ENCODE measurements at places on chromosomes 12 and 14.

- no peak for DNase-seq
Observed at GRCh38 chr12:13082861-13083260, 20.6 kb downstream of the GSG1 start.

DNA sequence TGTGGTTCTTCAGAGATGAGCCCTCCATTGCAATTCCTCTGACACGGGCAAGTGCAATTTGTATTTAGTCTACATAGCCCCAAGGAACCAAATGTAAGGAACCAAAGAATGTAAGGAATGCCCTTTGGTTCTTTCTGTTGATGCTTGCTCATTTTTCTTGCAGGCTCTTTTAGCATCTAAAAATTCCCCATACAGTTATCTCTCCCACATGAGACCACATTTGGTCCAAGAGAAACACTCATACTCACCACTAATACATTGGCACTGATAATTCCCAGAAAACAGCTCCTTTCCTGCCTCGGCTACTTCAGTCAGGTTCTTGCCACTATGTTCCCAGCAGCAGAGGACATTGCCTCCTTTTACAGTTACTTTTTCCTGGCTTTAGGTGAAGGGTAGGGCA is 332.6 kb downstream of the AEBP2 start:
- DNase-seq: no peak

DNA sequence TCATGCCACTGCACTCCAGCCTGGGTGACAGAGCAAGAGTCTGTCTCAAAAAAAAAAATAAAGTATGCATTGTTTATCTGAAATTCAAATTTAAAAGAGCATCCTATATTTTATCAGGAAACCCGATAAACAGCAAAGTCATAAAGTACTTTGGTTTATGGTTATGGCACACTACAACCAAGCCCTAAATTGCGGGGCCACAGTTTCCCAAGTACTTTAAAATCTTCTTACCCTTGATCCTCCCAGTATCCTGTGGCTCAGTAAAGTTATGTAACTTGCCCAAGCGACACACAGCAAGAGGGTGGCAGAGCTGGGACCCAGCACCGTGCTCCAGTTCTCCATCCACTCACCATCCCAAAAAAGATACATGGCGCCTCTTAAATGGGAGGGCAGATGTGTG is 35.2 kb downstream of the KSR2 start:
- no peak for DNase-seq

DNA sequence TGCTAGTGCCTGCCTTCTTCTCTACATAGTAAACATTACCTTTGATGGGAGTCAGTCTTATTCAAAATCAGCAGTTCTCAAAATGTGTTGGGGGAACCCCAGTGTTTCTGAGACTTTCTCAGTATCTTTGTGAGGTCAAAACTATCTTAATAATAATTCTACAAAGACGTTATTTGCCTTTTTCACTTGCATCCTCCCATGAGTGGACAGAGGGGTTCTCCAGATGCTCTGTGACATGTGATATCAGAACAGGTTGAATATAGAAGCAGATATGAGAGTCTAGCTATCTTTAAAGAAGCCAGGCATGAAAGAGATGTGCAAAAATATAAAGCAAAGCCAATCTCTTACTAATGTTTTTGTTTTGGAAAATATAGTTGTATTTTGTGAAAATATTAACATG is 144.7 kb downstream of the KTN1 start:
- no peak for DNase-seq

DNA sequence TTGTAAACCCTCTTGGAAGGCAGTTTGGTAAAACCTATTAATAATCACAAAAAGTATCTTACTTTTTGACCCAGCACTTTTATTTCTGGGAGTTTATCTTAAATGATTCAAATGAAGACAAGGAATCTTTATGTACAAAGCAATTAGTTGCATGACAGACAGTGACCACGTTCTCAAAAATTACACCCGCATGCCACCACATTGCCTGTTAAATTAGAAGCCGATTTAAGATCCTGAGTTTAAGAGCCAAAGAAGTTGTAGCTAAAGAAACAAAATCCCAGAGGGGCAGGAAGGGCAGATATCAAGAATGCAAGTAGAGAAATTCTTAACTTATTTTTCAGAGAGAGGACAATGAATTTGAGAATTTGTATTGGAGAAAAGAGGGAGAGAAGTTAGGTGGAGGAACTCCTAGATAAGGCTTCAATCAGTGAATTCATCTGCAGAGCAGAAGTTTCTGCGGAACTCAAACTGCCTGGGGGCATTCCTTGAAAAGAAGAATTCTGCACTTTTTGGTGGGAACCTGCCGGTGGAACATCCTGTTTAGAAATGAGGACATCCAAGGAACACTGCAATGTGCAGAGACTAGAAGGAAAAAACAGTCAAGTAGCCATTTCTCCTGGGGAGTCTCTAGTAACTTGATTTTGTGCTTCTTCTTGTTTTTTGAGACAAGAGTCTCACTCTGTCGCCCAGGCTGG is 1.1 kb upstream of the RIOX1 start:
- DNase-seq: no peak

DNA sequence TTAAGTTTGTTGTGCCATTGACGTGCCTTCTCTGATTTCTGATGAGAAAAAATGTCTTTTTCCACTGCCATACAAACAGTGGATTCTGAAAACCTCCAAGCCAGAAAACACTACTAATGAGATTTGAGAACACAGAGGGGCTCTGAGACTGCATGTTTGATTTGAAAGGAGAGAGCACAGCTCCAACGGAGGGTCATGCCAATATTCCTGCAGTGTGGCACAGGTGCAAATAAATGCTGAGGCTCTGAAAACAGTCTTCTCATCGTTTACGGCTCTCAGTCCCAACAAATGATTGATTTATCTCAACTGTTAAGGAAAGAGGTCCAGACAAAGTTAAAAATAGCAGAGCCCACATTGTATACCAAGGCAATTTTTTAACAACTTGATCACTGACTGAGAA is 128.7 kb downstream of the KCNH5 start:
- no peak for DNase-seq

DNA sequence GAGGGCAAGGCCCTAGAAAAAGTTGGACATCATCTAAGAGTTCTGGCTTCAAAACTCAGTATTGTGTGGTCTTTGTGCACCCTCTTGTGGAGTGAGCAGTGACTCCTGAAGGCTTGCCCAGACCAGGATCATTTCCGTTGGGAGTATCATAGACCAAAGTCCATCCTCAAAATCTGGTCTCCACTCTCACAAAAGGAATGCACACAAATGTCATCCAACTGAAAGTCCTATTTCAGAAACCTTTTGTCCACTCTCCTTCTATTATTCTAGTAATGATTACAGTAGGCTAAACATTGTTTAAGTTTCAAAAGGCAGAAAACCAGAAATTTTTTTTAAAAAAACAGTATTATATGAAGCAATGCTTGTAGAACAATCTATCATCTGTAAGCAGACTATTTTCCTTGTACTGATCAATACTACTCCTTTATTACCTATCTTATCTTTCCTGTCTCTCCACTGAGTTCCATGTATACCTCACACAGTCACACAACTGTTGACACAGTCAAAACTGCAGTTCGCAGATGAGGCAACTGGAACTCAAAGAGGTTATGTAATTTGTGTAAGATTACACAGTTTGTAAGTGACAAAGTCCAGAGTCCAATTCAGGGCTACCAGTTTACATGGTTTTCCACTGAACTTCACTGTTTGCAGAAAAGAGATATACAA is 41.4 kb downstream of the COX16 start:
- no peak for DNase-seq

DNA sequence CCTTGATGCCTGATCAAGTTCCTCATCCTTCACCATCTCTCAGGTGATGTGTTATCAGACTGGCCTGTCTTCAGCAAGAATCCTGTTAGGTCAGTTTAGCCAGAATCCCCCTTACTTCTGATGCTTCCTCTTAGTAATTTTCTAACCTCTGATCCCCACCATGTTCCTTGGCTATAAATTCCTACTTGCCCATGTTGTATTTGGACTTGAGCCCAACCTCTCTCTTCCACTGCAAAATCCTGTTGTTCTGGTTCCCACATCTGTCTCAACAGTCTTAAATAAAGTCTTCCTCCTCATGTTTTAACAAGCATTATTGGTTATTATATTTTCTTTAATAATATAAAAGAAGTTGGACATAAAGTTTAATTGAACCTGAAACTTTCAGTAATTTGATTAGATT is 987.8 kb upstream of the USP15 start:
- no peak for DNase-seq

DNA sequence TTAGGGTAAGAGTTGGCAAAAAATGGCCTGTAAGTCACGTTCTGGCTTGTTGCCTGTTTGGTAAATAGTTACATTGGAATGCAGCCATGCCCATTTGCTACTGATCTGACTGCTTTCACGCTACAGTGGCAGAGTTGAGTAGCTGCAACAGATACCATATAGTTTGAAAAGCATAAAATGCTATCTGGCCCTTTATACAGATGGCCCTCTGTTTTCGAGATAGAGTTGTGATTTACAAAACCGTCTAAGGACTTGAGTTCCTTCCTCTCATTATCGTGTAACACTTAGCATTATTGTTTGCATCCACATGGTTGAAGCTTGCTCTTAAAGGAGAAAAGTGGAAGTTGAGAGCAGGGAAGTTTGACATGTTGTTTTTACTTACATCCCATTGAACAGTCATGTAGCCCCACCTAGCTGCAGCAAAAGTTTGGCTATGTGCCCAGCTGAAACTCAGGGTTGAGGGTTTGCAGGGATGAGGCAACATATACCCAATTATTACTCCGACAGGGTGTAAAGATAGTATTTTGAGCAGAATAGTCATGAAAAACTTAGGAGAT is 11.3 kb upstream of the SCFD1 start:
- no peak for DNase-seq

GRCh38 chr12:94679554-94680195 is 29.3 kb upstream of the TMCC3 start:
- no peak for DNase-seq

- no peak for DNase-seq
Observed at GRCh38 chr14:40218282-40218941, 786.2 kb upstream of the FBXO33 start.

GRCh38 chr12:113201187-113202177 is 16.0 kb downstream of the RITA1 start:
- DNase-seq: no peak

GRCh38 chr12:9344541-9344940 is 136.3 kb upstream of the PZP start:
- DNase-seq: no peak

DNA sequence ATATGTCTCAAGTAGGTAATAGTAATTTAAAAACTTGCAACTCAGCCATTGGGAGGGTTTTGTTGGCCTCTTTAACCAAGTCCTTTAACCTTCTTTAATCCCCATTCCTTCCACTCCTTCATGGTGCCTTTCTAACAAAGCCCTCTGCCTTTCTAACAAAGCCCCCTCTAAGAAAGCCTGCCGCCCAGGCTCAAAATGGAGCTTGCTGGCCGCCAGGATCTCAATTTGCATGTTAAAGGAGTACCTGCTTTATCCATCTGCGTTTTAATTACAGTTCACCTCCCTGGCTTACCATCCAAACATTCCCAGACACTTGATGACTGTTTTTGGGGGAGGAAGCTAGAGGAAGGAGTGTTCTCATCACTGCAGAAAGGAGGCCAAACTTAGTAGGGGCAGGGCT is 183.4 kb downstream of the PTPN11 start:
- DNase-seq: no peak

DNA sequence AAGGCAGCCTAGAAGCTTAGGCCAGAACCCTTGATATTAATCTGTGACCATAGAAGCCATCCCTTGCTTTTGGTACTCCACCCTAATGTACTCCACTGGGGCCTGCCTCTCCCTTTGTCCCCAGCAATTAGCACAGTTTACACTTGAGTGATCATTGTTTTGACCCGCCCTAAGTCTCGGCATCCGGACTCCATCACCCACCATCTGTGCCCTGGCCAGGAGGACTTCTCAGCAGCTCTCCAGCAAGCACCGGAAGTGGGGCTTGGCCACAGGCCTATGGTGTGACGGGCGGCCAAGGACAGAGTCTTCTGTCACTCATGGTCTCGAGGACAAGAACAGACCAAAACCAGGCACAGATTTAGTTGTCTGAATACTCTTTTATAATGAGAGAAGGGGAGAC is 126.5 kb upstream of the NTF3 start:
- DNase-seq: no peak

GRCh38 chr12:71870416-71870815 is 30.9 kb downstream of the TBC1D15 start:
- DNase-seq: no peak

GRCh38 chr14:38255673-38256532 is at the start of gene CLEC14A:
TSS of gene CLEC14A (minus strand) at chr14:38256093. CDS start at chr14:38256022, 71 bp downstream.
- no peak for DNase-seq

DNA sequence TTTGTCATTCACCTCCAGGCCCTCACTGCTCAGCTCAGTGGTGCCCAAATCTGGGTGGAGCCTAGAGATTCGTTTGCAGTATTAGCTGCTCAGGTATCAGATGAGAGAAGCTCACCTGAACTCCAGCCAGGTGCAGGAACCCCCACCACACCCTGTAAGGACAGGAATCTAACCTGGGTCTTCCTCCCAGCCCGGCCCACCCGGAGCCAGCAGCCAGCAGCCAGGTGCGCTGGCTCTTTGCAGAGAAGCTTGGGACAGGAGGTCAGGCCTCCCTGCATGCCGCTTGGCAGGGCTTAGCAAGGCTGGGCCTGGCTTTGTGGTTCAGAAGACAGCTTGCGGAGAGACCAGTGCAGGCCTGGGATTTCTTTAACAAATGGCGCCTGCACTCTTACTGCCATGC is 125.6 kb upstream of the MYL2 start:
- DNase-seq: no peak

DNA sequence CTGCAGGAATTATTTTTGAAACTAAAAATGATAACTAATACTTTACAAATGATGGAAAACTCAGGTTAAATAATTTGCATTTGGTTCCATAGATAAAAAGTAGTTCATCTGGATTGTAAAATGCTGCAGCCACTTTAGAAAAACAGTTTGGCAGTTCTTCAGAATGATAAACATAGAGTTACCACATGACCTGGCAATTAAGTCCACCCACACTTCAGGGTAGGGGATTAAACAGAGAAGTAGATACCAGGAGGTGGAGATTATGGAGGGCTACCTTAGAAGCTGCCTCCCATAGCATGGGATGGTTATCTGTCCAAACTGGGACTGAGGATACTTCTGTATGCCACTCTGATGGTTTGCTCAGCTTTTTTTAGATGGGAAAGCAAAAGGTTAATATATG is 22.2 kb downstream of the ARF6 start:
- DNase-seq: no peak

DNA sequence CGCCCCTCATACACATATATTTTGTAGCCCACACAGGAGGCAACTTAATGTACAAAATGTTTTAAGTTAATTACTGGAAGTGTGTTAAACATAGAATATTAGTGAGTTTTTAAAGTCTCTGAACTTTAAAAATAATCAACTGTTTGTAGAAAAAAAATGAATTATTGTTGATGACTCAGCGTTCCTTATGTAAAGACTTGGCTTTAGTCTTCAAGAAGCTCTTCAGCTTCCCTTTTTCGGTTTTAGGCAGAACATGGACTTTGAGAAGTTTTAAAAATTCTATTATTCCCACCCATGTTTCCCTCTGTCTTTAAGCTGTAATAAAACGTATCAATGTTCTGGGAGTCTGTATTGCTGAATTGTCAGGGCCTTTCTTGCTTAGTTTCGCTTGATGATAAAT is 269.5 kb downstream of the FBXL14 start:
- no peak for DNase-seq

GRCh38 chr12:92342574-92342973 is 196.9 kb upstream of the BTG1 start:
- no peak for DNase-seq
